ENCODE measurements at places on chromosomes 1 and 21. TPM values are rescaled to one million over a fixed set of nuclear protein-coding genes. Genes with fewer than 3 reads are reported as not detected.

MORN1 gene
- total RNA-seq, result 34.0 TPM

GNG4 gene
- 19.6 TPM for total RNA-seq

GCSAML gene
- total RNA-seq, result not detected

NPHP4 gene
- 29.9 TPM for total RNA-seq

CNR2 gene
- not detected for total RNA-seq

DNA sequence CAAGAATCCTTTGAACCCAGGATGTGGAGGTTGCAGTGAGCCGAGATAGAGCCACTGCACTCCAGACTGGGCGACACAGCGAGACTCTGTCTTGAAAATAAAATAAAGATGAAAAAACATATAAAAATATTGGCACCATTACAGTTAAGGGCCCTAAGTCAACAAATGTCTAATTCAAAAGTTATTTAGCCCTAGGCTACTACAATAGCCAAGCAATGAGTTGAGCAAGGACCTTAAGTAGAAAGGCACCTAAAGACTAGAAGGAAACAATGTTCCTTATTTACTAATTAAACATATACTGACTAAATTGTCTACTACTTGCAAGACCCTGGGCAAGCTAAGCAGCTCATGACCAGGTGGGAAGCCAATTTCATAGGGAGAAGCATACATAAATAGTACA is 4.1 kb downstream of the PIK3R3 start:
- H3K36me3 ChIP-seq, result peaks cover 3% of the 10 kb centered on the region
- H3K27ac ChIP-seq, result no peak overlapping the region
- no peaks in the 10 kb centered on the region for H3K27me3 ChIP-seq
- DNase-seq, result no peak
- H3K4me1 ChIP-seq, result peaks cover 15% of the 10 kb centered on the region

- peak overlapping the region; percentile 21 for H3K27ac ChIP-seq
- no peak for DNase-seq
- no peaks in the 10 kb centered on the region for H3K36me3 ChIP-seq
- H3K27me3 ChIP-seq, result peaks cover 14% of the 10 kb centered on the region
These were observed 102.1 kb downstream of the KCND3 start for GRCh38 chr1:111887385-111887784.

DNA sequence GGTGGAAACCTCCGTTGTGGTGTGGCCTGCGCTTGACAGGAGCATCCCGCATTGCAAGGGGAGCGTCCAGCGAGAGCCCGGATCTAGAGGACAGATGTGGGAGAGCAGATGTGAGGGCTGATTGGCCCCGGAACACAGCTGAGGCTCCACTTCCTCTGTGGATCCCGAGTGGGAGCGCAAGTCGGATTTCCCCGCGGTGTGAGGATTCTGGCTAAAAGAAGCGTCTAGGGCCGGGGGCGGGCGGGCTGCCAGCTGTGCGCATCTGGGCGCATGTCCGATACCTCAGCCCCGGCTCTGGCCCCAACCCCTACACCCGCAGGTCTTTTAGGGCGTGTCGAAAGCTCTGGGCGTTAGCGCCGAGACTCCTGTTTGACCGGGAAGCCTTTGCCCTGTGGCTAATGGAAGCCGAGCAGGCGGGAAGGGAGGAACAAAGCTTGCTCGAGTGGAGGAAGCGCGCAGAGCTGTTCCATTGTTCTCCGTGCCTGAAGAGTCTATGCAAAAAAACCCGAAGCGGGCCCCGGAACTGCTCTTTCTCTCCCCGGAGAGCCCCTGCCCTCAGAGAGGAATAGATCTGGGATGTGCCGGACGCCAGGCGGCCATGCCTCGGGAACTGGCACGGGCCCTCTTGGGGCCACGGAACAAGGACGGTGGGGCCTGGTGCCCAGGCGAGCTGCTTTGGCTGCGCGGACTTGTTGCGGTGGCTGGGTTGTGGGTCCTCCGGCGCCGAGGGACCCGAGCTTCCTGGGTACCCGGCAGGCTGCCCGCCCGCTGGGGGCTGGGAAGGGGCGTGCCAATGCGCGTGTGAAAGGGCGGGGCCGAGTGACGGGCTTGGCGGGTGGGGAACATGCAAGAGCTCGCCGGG is 111.1 kb downstream of the NAV1 start:
- peaks cover 10% of the 10 kb centered on the region for H3K4me1 ChIP-seq
- peak; percentile 52 for DNase-seq
- H3K36me3 ChIP-seq, result no peaks in the 10 kb centered on the region
- peaks cover 71% of the 10 kb centered on the region for H3K27me3 ChIP-seq
- no peak overlapping the region for H3K27ac ChIP-seq
- H3K4me3 ChIP-seq, result peak overlapping the region; percentile 70

DNA sequence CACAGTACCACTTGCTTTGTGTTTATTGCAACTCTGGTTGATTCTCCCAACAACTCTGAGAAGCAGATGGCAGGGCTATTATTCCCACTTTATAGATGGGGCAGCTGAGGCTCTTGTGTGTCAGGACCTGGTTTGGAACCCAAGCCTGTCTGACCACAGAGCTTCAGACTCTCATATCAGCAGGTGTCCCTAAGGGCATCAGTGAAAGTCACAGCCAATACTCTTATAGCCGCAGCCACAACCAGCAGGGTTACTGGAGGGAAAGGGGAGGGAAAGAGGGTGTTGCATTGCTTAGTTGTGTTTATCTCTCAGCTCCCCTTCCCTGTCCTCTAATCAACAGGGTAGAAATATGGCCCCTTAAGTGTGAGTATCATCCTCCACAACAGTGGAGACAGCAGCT is 304.0 kb downstream of the RRAGC start:
- no peak for DNase-seq
- no peaks in the 10 kb centered on the region for H3K36me3 ChIP-seq
- peaks cover 37% of the 10 kb centered on the region for H3K27me3 ChIP-seq
